NCI-H2171 treated with DMSO at 0.1 percent for 48 hours (cell line): ENCODE measurements at places on chromosomes 1 and 21.

DNA sequence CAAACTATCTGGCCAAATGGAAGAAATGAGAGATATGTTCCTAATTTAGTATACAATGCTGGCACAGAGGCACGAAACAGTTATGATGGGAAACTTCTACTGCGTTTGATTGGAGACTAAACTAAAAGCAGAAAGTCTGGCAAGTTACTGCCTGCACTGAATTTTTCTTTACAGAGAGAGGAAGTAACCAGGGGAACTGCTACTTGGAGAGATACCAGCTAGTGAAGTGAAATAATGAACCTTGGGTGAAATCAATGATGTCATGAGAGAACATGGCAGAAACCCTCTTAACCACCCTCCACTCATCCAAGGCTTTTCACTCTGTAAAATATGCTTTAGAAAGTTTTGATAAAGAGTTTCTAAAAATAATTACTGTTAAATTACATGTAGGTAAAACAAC lies 29.3 kb downstream of the NIBAN1 start:
- DNase-seq: no peak

- no peak for DNase-seq
Measured at GRCh38 chr1:118459871-118460270, 274.8 kb upstream of the SPAG17 start.

DNA sequence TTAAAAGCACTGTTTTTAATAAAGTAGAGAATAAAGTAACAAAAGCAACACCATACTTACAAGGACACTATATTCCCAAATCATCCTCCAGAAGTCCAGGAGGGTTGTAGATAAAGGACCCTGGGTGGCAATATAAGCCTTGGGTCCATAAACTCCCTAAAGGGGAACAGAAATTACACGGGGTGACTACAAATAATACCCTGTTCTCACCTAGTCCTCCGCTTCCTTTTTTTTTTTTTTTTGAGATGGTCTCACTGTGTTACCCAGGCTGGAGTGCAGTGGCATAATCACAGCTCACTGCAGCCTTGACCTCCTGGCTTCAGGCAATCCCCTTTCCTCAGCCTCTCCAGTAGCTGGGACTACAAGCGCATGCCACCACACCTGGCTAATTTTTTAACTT lies 13.1 kb downstream of the PTPN22 start:
- DNase-seq: no peak

- DNase-seq: no peak
Measured at GRCh38 chr1:95039360-95040031, 33.3 kb downstream of the ALG14 start.

DNA sequence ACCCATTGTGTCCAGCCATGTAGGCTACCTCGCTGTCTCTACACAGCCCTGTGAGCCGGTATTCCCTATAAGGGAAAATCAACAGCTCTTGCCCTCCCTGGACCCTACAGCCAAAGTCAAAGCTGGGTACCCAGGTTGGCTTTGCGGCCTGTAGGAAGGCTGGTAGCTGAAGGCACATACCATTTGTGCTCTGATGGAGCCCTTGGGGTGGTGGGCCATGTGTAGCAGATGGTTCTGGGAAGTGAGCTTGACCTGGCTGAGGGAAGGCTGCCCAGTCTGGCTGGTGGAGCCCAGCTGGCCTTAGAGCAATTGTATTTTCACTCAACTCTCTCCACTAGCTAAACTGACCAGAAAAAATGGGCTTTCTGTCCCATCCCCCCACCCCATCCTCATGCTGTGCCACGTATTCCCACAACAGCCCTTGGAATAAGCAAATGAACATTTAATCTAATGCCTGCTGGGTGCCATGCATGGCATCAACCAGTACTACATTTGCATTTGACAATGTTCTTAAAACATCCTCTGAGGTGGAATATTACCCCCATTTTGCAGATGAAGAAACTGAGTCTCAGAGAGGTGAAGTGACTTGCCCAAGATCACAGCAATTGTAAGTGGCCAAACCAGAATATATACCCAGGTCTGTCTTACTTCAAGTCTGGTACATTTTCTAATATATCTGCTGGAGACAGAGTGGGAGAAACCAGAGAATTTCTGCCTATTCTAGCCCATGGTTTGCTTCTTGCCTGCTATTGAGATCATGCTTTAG lies 56.8 kb downstream of the NDUFS5 start:
- no peak for DNase-seq

DNA sequence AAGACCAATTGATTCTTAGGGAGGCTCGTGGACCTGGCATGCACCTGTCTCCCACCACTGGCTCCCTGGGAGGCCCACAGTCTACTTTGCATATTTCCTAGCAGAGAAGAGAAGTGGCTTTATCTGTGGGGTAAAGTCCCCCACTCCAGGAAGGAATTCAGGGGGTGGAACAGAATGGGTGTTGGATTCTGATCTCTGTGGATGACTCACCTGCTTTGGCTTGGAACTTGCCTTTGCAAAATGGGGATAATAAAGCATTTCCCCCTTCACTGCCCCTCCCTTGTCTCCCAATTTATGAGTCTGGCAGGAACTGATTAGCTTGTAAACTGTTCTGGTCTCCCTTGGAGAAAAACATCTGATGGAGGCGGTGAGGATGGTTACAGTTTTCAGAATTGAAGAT lies 21.2 kb upstream of the OTUD3 start:
- no peak for DNase-seq

GRCh38 chr1:2202843-2203601 lies 8.4 kb upstream of the FAAP20 start:
- no peak for DNase-seq

DNA sequence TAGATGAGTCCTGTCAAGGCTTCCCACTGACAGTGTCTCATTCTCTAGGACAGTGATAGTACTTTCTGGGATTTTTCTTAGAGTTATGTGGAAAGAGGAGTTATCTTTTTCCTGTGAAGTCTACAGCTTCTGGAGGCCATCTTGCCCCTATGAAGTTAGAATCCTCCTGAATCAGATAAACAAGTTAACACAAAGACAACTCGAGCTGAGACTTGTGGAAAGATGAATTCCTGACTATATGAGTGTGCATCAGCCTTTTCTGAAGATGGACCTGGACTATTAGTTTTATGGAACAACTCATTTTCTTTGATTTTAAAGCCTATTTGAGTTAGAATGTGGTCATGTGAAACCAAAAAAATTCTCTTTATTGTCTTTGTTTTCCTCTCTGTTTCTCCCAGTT lies 290.9 kb downstream of the LRRIQ3 start:
- DNase-seq: no peak

DNA sequence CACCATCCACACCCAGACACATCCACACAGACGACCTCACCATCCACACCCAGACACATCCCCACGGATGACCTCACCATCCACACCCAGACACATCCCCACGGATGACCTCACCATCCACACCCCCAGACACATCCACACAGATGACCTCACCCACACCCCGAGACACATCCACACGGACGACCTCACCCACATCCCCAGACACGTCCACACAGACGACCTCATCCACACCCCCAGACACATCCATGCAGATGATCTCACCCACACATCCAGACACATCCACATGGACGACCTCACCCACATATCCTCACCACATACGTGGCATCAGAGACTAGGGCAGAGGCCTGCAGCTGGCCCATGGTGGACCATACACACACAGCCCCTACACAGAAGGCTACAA lies 14.7 kb upstream of the FABP3 start:
- no peak for DNase-seq

GRCh38 chr1:183195142-183195574 lies 9.1 kb downstream of the LAMC2 start:
- DNase-seq: no peak

DNA sequence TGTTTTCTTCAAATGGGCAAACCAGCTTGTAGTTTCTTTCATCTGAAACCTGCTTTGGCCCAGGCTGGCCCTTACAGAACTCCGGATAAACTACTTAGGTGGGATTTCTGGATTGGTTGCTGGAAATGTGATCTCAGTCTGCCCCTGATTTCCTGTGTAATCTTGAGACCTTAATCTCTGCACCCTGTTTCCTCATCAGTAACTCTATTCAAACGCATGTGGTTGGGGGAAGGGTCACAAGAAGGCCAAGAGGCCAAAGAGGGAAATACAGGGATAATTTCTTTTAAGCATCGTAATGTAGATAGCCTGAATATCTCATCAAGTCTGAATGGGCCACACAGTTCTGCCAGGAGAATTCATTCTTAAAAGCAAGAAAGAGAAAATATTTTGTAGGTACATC lies 483.6 kb downstream of the LTN1 start:
- DNase-seq: no peak

- no peak for DNase-seq
Measured at GRCh38 chr1:225228871-225229303, 199.0 kb downstream of the LBR start.

- peak; percentile 39 for DNase-seq
Measured at GRCh38 chr1:176880955-176881595, 283.4 kb downstream of the ASTN1 start.

DNA sequence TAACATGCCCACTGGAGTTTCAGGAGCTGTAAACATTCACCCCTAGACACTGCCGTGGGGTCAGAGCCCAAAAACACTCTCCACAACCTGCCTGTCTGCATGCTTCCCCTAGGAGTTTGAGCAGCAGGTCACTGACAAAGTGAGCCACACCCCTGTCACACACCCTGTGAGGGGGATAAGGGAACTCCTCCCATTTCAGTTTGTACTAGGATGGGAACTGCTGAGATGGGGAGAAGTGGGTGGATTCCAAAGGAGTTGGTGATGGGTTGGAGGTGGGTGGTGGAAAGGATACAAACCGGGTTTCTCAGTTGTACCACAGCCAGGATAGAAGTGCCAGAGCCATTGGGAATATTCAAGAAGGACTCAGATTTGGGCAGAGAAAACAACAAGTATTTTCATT lies 140.2 kb downstream of the MIS18A start:
- no peak for DNase-seq

- DNase-seq: no peak
Measured at GRCh38 chr1:223654083-223654482, 11.4 kb downstream of the CAPN8 start.

- DNase-seq: no peak
Measured at GRCh38 chr1:63294803-63295594, 27.4 kb upstream of the FOXD3 start.

- peak; percentile 37 for DNase-seq
Measured at GRCh38 chr1:87325982-87326738, 2.5 kb upstream of the LMO4 start.

GRCh38 chr1:106975944-106976343 lies 80.5 kb upstream of the PRMT6 start:
- no peak for DNase-seq

GRCh38 chr1:8238141-8239038 lies 79.5 kb upstream of the SLC45A1 start:
- no peak for DNase-seq

DNA sequence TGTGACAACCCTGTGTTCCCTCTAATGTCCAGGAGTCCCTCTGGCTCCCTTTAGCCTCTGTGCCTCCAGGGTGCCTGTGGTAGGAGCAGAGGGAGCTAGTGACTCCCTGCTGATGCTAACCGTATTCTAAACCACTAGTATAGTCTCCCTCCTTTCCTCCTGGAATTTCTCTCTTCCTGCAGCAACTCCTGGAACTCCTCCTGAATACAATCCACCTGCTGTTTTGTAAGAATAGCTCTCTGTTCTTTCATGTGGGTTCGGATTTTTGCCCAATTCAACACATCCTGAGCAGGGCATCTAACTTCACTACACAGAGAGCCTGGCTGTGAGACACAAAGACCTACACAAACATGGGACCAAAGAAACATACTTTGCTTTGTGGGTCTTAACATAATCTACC lies 107.9 kb downstream of the RUNX1 start:
- DNase-seq: no peak

GRCh38 chr1:52952112-52952511 lies 25.0 kb downstream of the SCP2 start:
- no peak for DNase-seq

DNA sequence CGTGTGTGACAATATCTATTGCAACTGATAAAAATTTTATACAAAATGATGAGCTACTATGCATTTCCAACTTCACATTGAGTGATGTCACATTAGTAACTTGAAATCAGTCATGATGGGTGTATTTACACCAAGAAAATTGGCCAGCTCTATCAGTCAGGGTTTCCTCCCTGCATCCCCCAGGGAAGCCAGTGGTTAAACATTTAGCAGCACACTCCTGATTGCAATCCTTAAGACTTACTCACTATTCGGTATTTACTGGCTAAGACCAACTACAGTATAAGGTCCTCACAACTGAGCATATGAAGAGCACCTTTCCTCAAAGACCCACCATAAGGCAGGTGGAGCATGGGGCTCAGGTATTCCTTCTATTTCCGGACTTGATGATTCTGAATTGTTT lies 41.3 kb upstream of the PTGFRN start:
- DNase-seq: no peak

DNA sequence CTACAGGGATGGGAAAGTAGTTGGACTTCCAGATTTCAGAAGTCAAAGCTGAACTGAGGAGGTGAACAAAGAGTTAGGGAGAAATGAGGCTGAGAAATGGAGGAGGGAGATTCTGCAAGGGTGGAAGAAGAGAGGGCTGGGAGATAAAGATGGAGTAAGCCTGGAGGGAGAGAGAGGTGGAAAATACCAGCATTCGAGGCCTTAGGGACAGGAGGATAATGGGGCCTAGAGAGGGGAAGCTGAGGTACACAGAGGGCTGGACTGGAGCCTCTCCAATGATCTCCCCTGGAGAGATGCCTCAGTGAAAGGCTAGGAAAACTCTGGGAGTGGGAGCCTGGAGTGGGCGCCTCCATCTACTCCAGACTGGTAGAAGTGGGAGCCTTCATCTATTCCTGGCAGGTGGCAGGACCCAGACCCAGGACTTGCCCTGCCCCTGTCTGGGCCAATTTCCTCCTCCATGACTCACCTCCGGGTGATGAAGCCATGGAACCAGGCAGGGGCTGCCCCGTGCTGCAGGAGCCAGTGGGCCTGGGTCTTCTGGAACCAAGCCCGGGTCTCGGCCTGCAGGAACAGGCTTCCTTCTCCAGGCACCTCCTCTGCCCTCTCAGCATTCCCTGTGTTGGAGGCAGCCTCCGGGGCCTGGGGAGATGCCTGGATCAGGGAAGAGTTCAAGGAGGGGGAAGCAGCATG lies 1.9 kb downstream of the SH2D2A start:
- DNase-seq: no peak
